T-cell (primary cell): ENCODE measurements at places on chromosomes 1 and 21.
A peak's percentile ranks its signal among the peaks of the same experiment; 100 is the strongest.

- DNase-seq = no peak
These were observed 3.6 kb downstream of the OTUD3 start for GRCh38 chr1:19885821-19886220.

DNA sequence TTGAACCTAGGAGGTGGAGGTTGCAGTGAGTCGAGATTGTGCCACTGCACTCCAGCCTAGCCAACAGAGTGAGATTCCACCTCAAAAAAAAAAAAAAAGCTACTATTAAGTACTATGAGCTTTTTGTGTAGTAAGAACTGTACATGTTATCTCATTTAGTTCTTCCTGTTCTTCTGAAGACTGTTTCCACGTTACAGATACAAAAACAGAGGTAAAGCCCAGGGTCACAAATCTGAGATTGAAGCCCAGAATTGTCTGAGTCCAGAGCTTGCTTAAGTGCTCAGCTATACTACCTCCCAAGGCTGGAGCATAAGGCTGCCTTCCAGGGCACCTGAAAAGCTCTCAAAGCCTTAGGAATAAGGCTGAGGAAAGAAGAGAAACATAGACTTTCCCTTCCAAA is 2.9 kb downstream of the FABP3 start:
- no peak for DNase-seq

DNA sequence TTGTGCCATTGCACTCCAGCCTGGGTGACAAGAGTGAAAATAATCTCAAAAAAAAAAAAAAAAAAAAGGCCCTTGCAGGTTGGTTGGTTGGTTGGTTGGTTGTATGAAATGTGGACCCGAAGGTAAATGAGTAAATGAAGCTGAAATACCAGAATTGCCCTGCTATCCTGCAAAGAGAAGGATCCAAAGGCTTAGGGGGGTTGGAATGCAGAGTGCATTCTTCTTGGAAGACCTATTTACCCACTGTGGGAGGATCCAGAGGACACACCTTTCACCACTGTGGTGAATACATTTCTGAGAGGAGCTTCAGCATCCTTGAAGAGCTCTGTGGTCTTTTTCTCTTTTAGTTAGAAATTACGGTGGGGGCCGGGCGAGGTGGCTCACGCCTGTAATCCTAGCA is 28.7 kb upstream of the EIF4G3 start:
- no peak for DNase-seq

GRCh38 chr1:24964811-24965570 is 34.9 kb upstream of the RUNX3 start:
- DNase-seq = peak; percentile 84

- DNase-seq = no peak
These were observed 45.9 kb upstream of the DPH5 start for GRCh38 chr1:101071470-101071891.

GRCh38 chr1:156862997-156863599 is 2.4 kb downstream of the NTRK1 start:
- no peak for DNase-seq

DNA sequence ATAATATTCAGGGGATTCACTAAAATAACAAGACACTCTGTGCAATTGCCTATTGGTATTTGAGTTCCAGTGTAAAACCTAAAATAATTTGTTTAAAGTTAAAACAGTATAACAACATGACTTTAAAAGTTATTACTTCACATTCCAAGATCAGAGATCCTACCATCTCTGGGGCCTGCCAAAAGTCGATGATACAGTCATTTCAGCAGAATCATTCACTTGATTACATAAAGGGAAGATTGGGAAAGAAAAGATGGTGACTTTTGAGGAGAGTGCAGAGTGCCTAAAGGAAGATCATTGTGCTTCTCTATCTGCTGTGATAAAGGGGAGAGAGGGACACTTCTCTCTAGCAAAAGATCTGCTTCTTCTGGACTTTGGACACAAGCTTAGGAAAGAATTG is 784.4 kb upstream of the ADGRL4 start:
- DNase-seq = no peak

DNA sequence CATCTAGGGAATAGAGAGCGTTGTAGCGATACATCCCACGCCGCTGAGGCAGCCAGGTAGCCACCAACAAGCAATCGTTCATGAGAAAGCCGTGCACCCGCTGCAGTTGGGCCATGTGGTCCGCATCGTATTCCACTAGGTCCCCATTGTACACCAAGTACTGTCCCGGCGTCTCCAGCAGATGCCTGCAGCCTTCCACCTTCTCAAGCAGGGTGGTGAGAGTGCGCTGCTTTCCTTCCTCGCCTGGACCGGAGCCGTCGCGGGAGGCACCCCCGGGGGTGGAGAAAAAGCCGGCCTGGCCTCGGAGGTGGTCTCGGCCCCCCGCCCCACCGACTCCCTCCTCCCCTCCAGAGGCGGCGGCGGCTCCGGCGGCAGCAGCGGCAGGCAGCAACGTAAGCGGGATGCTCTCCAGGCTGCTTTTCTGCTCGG is 595 bp downstream of the EXOC8 start:
- DNase-seq = no peak

DNA sequence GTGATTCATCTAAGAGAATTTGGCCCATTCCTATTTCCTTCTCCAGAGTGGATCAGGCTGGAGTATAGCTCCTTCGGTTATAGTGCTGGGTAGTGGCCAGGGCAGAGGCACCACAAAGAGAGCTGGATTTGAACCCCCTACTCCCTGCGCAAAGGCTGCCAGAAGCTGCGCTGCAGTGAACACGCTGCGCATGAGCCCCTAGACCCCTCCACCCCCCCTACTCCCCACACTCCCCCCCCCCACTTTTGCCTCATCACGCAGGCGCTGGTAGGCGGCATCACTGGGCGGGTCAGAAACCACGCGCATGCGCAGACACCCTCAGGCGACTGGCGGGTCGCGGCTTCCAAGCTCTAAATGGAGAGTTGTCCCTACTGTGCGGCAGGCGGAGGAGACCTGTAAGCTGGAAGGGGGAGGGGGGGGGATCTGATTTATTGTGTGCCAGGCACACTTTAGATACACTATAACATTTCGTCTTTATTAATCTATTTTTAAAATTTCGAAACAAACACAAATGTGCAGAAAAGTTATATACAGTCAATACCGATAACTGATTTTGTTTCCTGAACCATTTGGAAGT is 38.7 kb upstream of the HMGN1 start:
- DNase-seq = peak; percentile 82

DNA sequence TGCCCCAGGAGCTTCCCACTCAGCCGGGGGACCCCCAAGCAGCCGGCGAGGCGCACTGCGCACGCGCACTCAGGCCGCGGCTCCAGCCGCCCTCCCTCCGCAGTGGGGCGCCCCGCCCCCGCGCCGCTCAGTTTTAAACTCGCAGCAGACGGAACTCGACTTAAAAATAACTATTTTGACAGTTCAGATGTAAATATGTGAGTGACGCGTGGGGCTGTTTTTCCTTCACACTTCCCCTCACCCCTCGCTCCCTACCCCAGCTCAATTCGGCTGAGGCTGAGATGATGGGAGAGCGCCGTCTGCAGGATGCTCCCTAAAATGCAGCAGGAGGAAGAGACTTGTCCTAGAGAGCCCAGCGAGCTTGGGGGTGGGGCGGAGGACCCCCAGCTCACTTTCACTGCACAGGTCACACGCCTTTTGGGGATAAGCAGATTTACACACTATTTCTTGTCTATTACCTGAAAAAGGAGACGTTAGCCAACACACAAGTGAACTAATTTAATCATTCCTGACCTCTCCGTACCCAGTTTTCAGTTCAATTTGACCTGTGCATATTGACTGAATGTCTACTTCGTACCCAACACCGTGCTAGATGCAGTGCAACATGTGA is 8.9 kb upstream of the LEMD1 start:
- DNase-seq = peak; percentile 53

DNA sequence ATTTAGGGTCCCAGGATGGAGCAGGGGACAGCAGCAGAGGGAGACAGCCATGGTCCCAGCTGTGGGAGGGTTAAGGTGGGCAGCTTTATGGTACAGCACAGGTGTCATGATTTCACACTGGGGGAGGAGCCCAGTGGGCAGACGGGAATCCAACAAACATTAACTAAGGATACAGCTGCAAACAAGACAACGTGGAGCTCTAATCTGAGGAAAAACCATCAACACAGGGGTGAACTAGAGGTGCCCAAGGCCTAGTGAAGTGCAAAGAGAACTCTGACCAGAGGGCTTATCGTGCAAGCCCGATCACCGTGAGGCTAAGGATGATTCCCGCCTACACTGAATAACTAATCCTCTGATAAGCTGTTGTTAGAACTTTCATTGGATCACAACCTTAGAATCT is 18.7 kb downstream of the ECE1 start:
- DNase-seq = no peak

GRCh38 chr1:111888740-111889376 is 100.6 kb downstream of the KCND3 start:
- DNase-seq = no peak

- DNase-seq = no peak
These were observed at the start of gene AGBL4 for GRCh38 chr1:50023292-50024159. AGBL4 (minus strand) TSS chr1:50023954.

GRCh38 chr1:219153723-219154122 is 20.0 kb upstream of the LYPLAL1 start:
- DNase-seq = no peak

DNA sequence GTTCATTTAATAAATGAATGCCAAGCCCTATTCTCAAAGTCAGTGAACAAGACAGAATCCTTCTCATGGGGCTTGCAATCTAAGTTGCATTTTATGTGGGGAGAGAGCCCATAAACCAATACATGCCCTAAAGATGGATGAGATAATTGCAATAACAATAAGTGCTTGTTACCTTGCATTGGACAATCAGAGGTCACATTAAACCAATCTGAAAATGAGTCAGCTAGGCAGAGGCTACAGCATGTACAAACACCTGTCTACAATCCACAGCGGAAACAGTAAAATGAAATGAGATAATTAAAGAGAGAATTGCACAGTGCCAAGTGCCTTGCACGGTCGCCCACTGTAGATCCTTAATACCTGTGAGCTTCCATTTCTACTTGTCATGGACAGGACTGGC is 7.4 kb upstream of the IGFN1 start:
- no peak for DNase-seq

DNA sequence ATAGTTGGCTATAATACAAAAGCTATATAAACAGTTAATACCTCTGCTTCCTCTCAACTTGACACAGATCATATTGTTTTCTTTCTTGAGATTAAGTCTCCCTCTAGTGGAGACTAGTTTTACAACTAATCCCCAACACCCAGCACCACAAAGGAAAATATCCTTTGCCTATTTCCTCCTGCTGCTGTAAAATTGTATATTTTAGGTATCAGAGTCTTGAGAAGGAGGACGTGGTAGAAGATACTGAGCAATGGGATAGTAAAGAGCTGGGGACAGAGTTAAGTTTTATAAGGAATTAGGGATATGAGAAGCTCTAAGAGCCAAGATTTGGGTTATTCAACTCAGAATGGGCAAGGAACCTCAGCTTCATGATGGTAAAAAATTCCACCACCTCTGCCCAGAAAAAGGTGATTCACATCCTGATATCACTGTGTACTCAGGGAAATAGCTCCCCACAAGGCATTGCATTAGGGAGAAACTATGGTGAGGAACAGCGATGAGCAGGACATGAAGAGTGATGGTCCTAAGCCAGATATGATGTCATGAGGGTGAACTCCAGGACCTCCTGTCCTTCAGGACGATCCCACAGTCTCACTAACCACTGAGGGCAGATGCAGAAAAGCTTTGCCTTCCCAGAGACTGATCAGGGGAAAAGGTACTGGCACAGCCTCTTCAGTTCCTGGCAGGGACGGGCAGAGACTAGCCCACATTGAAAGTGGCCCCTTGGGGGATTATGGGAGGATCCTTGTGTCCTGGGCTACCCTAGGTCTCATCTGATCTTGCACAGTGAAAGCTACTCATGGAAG is 14.7 kb upstream of the CFAP126 start:
- DNase-seq = no peak

GRCh38 chr1:167455786-167456446 is 62.4 kb downstream of the CD247 start:
- peak; percentile 64 for DNase-seq

- DNase-seq = no peak
These were observed 4.4 kb upstream of the C2CD2 start for GRCh38 chr21:41957991-41958766.

GRCh38 chr1:103783944-103784377 is 34.3 kb downstream of the AMY1C start:
- DNase-seq = no peak

GRCh38 chr1:241800640-241801039 is 47.4 kb upstream of the EXO1 start:
- DNase-seq = no peak

DNA sequence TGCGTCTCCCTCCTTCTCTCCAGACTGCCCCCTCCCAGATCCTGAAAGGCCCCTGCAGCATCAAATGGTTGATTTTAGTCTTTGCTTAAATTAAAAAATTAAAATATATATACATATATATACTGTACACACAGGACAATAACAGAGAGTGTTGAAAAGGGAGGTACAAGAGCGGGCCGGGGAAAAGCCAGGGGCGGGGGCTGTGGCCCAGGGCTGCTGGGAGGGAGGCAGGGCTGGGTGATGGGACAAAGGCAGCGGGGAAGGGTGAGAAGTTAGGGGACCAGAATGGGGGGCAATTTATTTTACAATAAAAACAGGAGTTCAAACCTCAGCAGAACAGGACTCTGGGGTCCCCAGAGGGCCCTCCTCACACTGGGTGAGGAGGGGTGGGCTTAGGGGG is 10.5 kb downstream of the ARL8A start:
- DNase-seq = no peak

GRCh38 chr1:41935226-41935625 is 16.5 kb upstream of the HIVEP3 start:
- no peak for DNase-seq

GRCh38 chr1:180534214-180534613 is 24.6 kb upstream of the OVAAL start:
- DNase-seq = no peak

DNA sequence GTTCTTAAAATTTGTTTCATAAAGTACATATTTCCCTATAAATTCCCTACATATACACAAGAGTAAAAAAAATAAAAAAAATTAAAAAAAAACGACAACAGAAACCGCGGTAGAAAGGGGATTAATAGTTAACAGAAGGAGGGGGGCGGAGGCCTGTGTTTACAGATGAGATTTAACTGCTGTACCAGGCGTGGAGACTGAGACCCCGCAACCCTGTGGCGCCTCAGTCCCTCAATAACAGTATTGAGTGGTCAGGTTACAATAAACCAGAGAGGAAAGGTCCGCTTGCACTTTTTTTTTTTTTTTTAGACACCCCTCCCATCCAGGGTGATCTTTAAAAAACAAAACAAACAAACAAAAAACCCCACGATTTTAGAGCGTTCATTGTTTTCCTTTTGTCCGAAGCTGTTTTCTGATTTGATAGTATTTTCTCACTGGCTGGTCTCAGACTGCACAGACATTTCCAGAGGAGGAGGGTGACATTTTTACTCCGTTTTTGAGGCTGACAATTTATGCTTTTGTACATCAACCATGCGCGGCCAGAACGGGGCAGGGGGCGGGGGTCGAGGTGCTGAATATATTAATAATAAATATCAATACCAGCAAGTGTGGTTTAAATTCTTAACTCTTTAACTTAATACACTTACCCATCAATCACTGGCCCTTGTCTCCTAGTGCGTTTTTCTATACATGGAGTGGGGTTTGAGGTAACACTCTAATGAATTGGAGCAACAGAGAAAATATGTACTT is 1223.9 kb downstream of the BRINP3 start:
- no peak for DNase-seq
